Right ventricle myocardium superior (tissue), 1 donor: ENCODE measurements at places on chromosomes 6 and 20. TPM values are rescaled to one million over a fixed set of nuclear protein-coding genes. Genes with fewer than 3 reads are reported as not detected.
A peak's percentile ranks its signal among the peaks of the same experiment; 100 is the strongest.

DNA sequence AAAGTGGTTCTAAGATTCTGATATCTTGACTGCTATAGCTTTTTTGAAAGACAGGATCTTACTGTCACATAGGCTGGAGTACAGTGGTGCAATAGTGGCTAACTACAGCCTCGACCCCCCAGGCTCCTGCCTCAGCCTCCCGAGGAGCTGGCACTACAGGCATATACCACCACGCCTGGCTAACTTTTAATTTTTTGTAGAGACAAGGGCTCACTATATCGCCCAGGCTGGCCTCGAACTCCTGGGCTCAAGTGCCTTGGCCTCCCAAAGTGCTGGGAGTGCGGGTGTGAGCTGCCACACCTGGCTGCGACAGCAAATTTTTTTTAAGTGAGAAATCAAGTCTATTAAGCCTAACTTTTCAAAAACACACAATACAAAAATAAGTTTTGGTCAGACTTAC, 106.6 kb downstream of the NOL4L start:
- DNase-seq: no peak

DNA sequence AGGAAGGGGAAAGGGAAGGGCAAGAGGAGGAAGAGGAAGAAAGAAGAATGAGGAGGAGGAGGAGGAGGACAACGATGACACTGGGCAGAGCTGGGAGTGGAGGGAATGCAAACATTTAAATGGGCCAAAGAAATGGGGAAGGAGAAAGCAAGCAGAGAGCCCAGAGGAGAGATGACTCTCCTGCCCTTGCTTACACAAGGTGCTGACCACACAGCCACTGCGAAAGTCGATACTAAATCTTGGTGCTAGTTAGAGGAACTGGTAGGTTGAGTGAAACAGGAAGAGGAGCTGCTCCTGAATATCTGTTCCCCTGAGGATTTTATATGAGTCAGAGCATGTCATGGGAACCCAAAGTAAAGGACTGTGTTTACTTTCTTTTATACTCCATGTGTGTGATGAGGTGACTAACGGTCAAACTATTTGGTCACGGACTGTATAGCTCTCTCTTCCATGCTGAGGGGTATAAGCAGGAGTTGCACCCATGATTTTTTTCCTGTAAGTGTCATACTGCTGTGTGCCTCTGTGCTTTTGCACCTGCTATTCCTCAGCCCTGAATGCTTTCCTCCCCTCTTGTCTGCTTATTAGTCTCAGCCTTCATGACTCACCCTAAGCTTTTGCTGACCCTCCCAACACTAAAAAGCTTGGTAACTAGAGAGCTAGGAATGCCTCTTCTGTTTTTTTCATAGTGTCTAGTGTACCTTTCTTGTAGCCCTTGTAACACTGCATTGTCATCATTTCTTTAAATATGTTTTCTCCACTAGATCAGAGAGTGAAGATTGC, 9.5 kb upstream of the PAQR8 start:
- DNase-seq: no peak

GRCh38 chr20:49612127-49612738, 44.3 kb upstream of the PTGIS start:
- peak; percentile 79 for DNase-seq

DNA sequence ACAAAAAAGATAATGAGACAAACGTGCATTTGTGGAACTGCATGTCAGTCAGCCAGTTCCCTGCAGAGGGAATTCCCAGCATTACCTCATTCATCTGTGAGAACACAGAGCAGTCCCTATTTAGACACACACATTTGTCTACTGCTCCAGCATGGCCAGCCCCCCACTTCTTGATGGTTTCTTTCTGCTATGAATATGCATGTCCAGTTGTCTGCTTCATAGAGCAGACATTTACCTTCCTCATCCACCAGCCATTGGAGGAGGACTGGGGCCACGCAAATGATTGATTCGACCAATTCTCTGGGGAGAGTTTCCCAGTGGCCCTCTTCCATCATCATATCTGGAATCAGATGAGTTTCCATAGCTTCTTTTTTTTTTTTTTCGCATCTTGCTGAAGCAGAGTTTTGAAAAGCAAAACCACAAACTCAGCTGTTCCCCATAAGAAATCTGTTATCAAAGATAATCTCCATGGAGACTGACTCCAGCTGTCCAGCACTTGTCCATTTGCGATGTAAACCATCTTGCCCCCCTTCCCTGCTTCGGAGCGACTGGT, 11.8 kb downstream of the ENPP1 start:
- no peak for DNase-seq

GRCh38 chr20:44104798-44105517, 82.0 kb downstream of the JPH2 start:
- DNase-seq: no peak

GRCh38 chr6:22949967-22950366, 380.6 kb downstream of the HDGFL1 start:
- no peak for DNase-seq

- no peak for DNase-seq
Measured at GRCh38 chr6:91079969-91080368, 493.1 kb upstream of the MAP3K7 start.

DNA sequence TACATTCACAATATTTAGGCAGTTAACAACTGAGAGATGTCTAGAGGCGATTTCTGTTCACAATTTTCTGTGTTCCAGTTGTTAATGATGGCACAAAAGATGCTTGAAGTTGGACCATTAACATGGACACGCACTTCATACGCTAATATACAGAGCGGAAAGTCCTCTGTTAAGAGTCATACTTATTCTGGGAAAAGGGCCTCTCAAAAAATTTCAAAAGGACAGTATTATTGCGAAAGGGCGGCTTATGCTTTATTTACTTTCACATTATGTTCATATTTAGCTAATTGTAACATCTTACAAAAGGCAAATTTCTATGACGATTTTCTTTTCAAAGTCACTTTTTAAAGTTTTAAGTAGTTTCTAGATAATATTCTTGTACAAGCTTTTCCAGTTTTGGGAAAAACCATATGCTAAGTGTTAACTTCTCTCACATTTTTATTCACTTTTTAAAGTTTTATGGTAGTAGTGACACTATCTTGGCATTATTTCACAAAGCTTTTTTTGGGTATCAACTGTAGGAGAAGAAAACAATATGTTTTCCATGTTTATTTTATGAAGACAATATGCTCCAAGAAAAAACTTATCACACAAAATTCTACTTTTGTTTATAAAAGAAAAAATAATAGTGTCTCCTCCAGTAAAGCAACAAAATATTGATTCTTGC, 62.3 kb downstream of the MAP7 start:
- DNase-seq: no peak

GRCh38 chr20:496126-496696, 33.9 kb upstream of the TBC1D20 start:
- no peak for DNase-seq

DNA sequence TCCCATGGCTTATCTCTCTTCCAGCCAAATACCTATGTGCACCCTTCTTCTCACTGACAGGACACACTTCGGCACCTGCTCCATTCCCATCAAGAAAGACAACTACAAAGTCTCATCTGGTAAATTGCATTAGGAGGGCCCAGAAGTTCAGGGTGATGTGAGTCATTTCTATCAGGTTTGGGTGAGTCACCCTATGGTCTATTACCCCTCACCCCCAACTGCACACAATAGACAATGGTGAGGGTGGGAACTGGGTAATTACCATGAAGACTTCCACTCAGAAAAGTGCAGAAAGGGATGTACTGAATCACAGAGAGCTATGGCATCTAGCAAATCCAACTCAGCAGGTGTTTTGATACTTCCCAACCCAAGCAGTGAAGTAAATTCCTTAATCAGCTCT, 54.8 kb downstream of the OPN5 start:
- no peak for DNase-seq

DNA sequence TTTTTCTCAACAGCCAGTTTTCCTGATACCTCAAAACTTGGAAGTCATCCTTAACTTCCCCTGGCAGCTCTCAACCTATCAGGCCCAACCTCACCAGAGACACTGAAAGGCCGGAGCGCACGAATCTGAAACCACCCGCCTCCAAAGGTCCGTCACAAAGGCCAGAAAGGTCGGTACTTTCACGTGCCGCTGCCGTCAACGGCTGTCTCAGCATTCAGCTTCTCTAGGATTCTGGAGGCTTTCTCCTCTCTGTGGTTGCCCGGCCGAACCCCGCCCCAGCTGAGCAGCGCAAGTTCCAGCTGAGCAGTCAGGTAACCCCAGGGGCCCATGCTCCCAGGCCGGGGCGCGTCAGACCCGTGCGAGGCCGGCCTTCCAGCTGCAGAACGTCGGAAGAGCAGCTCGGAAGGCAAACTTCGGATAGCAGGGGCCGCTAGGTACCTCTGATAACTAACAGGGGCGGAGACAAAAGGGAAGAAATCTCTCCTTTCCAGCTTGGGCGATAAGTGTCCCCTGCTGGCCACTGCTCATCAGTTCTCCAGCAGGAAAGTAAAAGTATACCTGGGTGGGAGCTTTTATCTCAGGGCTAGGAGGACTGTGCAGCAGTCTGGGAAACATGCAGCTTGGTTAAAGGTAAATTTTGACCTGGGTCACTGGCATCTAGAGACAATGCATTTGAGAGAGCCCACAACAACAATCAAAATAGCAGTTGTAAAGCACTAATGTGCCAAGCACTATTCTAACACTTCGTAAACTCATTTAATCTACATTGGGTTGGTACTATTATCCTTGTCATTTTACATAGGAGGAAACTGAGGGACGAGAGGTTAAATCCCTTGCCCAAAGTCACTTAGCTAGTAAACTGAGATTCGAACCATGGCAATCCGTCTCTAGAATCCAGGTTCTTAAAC, 16.1 kb downstream of the ZSCAN12 start:
- DNase-seq: peak; percentile 91

GRCh38 chr6:47908271-47908670, 126.4 kb downstream of the OPN5 start:
- no peak for DNase-seq

GRCh38 chr20:63492982-63493381, 5.9 kb downstream of the EEF1A2 start:
- DNase-seq: peak; percentile 29

DNA sequence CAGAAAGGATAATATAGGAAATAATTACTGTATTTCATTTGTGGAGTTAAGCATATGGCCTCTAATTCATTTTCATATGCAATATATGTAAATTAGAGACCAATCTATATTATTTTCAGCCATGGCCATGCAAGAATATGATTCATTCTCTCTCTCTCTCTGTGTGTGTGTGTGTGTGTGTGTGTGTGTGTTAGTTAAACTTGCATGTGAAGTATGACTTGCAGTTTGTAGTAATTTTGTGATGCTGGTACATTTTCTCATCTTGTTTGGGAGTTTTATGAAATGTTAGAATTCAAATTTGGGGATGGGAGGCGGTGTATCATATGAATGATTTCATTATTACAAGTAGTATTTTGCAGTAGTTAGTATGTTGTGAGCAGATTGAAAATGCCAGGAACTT, 74.8 kb downstream of the JARID2 start:
- DNase-seq: no peak

- DNase-seq: no peak
Measured at GRCh38 chr6:39035681-39036080, 12.9 kb upstream of the GLP1R start.

- DNase-seq: no peak
Measured at GRCh38 chr20:63517376-63518309, 2.9 kb upstream of the PPDPF start.

DNA sequence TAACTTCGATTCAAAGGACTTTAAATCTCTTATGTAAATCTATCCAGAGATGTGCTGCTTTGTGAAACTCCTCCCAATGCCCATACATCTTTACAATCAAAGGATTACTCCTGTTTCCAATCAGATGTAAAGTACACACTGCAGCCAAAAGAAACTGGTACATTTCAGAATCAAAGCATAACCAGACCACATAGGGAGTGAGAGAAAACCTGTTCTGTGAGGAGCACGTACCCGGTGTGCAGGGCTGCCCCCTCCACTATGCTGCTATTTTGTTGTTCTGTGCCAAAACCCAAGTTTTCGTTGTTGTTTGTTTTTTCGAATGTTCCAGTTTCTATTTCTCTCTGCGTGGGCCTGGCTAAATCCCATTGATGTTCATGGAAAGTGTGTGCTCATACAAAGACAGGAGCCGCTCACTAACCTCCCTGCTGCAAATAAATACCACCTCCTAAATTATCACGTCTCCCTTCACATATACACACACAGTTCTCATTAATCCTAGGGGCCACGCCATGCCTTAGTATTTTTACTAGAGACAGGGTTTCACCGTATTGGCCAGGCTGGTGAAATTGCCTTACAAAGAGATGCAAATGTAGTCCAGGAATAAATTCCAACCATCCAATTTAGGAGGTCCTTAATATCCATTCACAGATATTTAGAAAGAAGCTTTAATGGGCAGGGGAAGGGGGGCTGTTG, 52.9 kb downstream of the ATP9A start:
- no peak for DNase-seq

- no peak for DNase-seq
Measured at GRCh38 chr6:32867022-32867477, 13.1 kb downstream of the PSMB9 start.

- DNase-seq: peak; percentile 40
Measured at GRCh38 chr20:63500902-63501817, 2.3 kb upstream of the EEF1A2 start.

DNA sequence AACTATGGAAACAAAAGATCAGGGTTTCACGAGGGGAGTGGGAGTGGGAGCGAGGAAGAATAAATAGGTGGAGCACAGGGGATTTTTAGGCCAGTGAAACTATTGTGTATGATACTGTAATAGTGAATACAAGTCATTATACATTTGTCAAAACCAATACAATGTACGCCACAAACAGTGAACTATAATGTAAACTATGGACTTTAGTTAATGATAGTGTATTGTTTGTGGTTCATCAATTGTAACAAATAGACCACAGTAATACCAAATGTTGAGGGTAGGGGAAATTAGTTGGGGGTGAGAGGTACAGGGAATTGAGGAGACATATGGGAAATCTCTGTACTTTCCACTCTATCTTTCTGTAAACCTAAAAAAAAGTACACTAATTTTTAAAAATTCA, 218.4 kb downstream of the FRK start:
- no peak for DNase-seq

- DNase-seq: no peak
Measured at GRCh38 chr6:144633886-144634285, 348.8 kb downstream of the UTRN start.

DNA sequence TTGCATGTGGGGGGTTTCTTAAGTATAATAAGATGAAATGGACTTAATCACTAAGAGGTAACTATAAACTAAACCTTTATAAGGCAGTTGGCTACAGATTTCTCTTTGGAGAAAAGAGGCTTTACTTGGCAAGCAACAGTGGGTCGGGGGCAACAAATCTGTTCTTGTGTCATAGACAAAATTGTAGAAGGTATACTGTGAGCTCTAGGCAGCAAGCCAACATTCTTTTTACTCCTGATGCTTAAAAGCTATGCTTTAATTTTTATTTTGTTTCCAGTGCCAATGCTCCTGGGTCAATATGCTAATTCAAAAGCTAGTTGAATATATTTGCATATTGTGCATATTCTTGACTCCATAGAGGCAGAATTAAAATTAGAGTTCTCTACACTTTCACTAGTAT, 495.4 kb downstream of the BTBD3 start:
- DNase-seq: no peak

GRCh38 chr6:8195714-8196102, 93.4 kb upstream of the EEF1E1 start:
- no peak for DNase-seq

Gene NRSN1
- total RNA-seq: not detected

Gene PAX1
- not detected for total RNA-seq

Gene TTK
- 0.32 TPM for total RNA-seq
